ENCODE measurements at places on chromosomes 1 and 21. TPM values are rescaled to one million over a fixed set of nuclear protein-coding genes. Genes with fewer than 3 reads are reported as not detected.
A peak's percentile ranks its signal among the peaks of the same experiment; 100 is the strongest.

GRCh38 chr1:226310245-226310540 lies 1.2 kb upstream of the LIN9 start:
- no peak for DNase-seq

GRCh38 chr1:5271264-5271663 lies 616.9 kb downstream of the AJAP1 start:
- DNase-seq, result no peak

- no peak for DNase-seq
Observed at GRCh38 chr1:28199328-28200233, 23.1 kb upstream of the PTAFR start.

- no peak for DNase-seq
Observed at GRCh38 chr1:95223110-95223509, 10.9 kb upstream of the RWDD3 start.

DNA sequence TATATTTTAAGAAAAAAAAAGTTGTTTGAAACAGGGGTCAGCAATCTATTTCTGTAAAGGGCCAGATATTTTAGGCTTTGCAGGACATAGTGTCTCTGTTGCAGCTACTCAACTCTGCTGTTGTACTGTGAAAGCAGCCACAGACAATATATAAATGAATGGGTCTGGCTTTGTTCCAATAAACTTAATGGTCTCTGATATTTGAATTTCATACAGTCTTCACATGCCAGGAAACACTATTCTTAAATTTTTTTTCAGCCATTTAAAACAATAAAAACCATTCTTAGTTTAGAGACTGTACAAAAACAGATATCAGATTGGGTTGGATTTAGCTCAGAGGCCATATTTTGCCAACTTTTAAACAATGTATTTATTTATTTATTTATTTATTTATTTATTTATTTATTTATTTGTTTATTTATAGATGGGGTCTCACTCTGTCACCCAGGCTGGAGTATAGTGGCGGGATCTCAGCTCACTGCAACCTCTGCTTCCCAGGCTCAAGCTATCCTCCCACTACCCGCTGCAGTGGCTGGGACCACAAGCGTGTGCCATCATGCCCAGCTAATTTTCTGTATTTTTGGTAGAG lies 102.8 kb downstream of the DNM3 start:
- no peak for DNase-seq

- DNase-seq, result no peak
Observed at GRCh38 chr1:88774151-88774556, 90.1 kb downstream of the PKN2 start.

GRCh38 chr1:87239997-87240605 lies 88.6 kb upstream of the LMO4 start:
- DNase-seq, result no peak

GRCh38 chr1:109248797-109249629 lies at the start of gene CELSR2:
TSS of gene CELSR2 (plus strand) at chr1:109249539. CDS start at chr1:109250080, 541 bp downstream.
- peak; percentile 71 for DNase-seq

GRCh38 chr1:228396770-228397662 lies 9.6 kb downstream of the TRIM11 start:
- DNase-seq, result no peak

DNA sequence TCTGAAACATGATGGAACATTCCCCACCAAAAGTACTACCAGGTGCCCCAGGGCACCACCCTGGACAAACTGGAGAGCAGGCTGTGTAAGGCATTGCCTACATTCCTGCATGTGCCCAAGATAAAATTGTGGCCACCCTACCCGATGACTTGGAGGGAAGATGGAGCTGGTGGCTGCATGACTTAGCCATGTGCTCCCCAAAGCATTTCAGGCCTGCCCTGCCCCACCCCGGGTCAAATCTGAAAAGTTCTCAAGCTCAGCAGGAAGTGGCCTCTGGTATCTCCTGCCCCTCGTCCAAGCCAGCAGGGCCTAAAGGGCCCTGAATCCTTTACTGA lies 8.5 kb downstream of the CD2 start:
- no peak for DNase-seq

DNA sequence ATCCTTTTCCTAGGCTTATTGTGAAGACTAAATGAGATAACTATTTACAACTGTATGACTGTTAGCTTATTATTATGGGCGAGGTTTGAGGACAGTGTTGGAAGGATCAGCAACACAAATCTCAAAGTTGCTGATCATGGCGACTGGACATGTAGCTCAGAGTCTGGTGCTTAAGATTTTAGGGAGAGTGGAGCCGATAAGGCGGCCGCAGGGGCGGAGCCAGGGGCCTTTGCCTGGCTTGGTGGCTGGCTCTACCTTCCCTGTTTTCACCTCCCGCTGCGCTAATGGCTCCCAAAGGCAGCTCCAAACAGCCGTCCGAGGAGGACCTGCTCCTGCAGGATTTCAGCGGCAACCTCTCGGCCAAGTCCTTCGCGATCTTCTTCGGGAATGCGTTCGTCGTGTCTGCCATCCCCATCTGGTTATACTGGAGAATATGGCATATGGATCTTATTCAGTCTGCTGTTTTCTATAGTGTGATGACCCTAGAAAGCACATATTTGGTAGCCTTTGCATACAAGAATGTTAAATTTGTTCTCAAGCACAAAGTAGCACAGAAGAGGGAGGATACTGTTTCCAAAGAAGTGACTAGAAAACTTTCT lies 45.5 kb downstream of the GIPC2 start:
- DNase-seq, result no peak

- no peak for DNase-seq
Observed at GRCh38 chr1:70978623-70979022, 69.0 kb downstream of the PTGER3 start.

DNA sequence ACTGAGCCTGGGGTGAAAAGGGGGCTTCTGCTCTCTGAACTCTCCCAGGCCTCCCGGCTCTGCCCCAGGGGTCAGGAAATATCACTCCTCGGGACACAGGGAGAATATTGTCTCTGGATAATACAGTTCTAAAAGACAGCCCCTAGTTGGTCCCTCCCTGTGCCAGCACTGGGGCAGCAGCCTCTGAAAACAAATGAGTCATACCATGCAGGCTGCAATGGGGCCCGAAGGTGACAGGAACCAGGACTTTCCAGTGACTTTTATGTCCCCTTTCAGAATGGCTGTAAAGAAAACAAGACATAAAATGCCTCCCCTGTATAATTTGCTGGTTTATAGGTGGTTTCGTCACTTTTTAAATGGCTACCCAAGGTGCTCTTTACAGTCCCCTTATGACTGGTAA lies 360.0 kb downstream of the NPHP4 start:
- no peak for DNase-seq

DNA sequence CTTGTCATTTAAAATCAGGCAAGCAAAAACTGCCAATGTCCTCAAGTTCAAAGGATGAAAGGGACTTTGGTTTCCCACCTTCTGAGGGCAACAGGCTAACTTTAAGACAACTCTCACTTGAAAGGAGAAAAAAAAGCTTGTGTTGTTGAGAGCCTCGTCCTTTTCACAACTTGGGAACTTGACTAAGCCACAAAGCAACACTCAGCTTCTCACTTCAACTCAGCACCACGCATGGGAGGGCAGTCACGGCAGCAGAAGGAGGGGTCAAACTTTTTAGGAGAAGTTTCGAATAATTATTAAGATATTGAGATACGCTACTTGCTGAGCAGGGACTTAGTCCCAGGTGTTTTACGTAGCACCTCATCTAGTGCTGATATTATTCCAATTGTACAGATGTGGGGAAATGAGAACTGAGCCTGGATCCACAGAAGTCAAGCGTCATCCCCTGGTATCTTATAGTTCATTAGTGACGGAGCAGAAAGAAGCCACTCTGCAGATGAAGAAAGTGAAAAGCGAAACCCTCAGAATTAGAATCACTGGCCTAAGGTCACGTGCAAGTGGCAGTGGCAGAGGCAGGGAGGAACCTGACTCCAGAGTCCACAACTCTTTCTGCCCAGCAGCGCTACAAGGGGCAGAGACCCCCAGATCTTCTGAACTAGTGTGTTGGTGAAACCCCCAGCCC lies 83.6 kb downstream of the JAK1 start:
- DNase-seq, result no peak

DNA sequence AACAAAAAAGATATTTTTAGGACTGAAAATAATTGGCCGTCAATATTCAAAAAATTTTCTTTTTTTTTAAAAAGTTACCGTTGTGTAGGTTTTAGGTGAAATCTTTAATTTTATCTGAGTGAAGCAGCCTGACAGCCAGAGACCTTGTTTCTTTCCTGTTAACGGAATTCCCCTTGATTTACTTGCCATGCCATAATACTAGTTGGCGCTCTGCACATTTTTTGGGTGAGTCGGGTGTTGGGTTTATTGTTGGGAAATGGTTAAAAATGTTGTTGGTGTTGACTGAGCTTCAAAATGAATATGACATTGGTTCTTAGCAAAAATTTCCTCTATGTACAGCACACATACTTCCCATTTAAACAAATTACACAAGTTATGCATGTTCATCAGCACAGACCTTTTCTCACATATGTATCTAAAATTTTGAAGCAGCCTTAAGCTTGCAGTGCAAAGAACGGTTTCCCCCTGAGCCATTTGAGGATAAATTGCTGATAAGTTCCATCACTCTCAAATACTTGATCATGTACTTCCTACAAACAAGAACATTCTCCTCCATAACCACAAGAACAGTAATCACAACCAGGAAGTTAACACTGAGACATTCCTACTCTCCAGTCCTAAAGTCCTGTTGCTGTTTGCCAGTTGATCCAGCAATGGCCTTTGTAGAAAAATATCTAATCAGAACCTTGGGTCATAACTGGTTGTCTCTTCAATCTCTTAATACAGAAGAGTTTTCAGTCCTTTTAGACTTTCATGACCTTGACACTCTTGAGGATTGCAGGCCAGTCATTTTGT lies 34.2 kb downstream of the CAMTA1 start:
- no peak for DNase-seq

DNA sequence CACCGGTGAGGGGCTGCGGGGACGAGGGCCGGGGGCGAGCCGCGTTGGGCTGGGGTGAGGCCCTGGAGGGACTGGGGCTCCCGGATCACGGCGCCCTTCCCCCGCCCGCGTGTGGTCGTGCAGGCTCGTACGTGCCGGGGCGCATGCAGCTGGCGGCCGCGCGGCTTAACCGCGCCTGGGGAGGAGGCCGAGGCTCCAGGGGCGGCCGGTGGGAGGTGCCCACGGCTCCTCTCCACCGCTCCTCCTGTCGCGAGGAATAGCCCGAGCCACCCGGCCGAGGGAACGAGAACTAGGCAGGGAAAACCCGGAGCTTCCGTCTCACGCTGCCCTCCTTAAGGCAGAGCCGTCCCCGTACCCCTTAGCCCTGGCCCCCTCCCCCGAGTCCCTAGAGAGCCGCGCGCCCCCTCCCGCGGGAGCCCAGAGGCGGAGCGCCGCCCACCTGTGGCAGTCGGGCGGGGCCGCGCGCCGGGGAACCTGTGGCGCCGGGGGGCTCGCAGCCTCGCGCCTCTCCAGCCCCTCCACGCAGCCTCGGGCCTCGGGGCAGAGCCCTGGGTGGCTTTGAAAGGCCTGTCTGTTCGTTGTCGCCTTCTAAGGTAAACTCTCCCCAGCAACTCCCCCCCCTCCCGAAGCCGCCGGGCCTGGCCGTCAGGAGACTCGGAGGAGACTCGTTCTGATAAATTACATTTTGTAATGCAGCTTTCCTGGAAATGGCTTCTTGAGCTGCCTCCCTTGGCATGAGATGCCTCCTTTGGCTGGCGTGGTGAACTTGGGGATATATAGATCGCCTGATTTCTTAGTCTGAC lies 746 bp downstream of the AK4 start:
- peak; percentile 74 for DNase-seq

GRCh38 chr1:41892301-41892781 lies 26.4 kb downstream of the HIVEP3 start:
- no peak for DNase-seq

DNA sequence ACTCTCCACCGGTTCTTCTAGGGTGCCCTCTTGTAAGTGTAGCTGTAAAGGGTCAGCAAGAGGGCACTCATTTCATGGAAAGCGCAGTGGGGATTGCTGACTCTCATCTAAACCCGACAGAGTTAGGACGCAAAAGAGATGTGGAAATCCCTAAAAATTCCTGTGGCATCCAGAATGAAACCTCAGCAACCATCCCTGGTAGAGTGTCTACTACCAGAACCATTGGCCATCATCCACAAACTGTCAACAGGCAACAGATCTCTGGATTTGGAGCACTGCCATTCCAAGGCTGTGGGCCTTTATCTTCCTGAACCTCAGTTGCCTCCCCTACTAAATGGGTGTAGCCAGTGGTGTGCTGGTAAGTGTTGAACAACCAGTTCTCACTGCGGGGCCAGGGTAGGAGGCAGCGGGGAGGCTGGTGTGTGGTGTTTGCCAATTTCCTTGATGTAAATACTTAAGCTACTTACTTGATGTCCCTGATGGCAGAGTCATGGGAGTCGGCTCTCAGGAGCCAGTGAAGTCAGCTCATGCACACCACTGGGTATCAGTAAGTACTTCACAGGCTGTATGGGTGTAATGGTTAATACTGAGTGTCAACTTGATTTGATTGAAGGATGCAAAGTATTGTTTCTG lies 195.8 kb downstream of the KAZN start:
- DNase-seq, result no peak

- DNase-seq, result no peak
Observed at GRCh38 chr21:24824209-24824608, 783.1 kb downstream of the MRPL39 start.

DNA sequence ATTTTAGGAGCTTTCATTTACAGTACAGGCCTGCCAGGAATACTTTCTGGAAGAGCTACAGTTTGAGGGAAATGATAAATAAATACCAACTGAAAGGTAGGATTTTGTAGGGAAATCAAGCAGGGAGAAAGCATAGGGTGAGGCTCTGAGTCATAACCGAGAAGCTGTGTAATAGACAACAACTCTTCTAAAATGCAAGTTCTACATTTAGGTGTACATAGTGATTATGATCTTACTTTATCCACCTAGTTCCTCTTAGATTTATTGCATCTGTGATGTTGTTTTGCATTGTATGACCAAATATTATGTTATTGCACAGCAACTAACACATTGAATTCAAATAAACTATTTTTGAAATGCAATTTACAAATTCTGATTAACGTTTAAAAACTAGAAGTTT lies 819.3 kb downstream of the PLA2G4A start:
- DNase-seq, result no peak

DNA sequence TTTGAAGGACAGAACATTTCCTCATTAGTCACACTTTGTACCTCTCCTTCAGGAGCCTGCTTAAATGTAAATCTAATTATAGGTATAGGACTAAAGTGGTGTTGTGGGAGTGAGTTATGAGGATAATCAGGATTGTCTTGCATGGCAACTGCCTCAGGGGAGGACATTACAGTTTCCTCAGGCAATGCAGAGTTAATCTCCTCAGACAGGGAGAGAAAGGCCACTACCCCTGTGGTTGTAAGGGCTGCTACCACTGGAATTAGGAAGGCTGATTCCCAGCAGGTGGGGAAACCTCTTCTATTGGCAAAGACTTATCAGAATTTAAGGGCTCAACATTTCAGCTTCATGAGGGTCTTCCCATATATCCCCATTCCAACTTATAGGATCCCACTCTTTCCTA lies 286.8 kb upstream of the PBX1 start:
- DNase-seq, result no peak

Gene LCE3E
- not detected for total RNA-seq

Gene PPIAL4G
- not detected for total RNA-seq

Gene CLCA4
- not detected for total RNA-seq

Gene LAX1
- 0.24 TPM for total RNA-seq

Gene HHIPL2
- total RNA-seq, result not detected

Gene ABCG1
- total RNA-seq, result 7.3 TPM

Gene MARCKSL1
- 16.1 TPM for total RNA-seq

Gene RORC
- 15.4 TPM for total RNA-seq

Gene RYR2
- 744 TPM for total RNA-seq

Data from Right ventricle myocardium superior (tissue), 1 donor.